ENCODE measurements at places on chromosomes 3 and 15. TPM values are rescaled to one million over a fixed set of nuclear protein-coding genes. Genes with fewer than 3 reads are reported as not detected.

Gene ALDH1A3
- 16.5 TPM for total RNA-seq

Gene ALDH1A2
- total RNA-seq, result not detected

Gene ST6GAL1
- total RNA-seq, result 4.5 TPM

Gene PLA1A
- 0.56 TPM for total RNA-seq

Gene CELSR3
- 3.1 TPM for total RNA-seq

Gene CRYGS
- 1.4 TPM for total RNA-seq

Gene ACAD11
- 7.1 TPM for total RNA-seq

Gene DOCK3
- total RNA-seq, result 0.35 TPM

Gene SYNM
- total RNA-seq, result 33.6 TPM

Gene DPPA4
- total RNA-seq, result not detected

Gene C3orf85
- not detected for total RNA-seq

Gene ITGB5
- total RNA-seq, result 383 TPM

Gene GOLIM4
- 14.0 TPM for total RNA-seq

Gene CHAC1
- total RNA-seq, result 10.0 TPM

Gene ADAM10
- total RNA-seq, result 118 TPM

Gene CAND2
- total RNA-seq, result 0.45 TPM

Gene VIPR1
- 0.51 TPM for total RNA-seq

Gene ZMYND10
- total RNA-seq, result 1.2 TPM

Gene GP5
- total RNA-seq, result not detected

Gene THSD4
- total RNA-seq, result 26.4 TPM

Gene CHCHD6
- 19.4 TPM for total RNA-seq

Gene CAMK2N2
- total RNA-seq, result 1.7 TPM

Gene C3orf20
- total RNA-seq, result not detected

Gene C3orf22
- not detected for total RNA-seq

Measured in A549 treated with GW870086 at 1 μM for 4 hours (cell line).